ENCODE measurements at places on chromosomes 2 and 18.

GRCh38 chr2:41917587-41917986 is 130.2 kb upstream of the PKDCC start:
- no peak for DNase-seq

DNA sequence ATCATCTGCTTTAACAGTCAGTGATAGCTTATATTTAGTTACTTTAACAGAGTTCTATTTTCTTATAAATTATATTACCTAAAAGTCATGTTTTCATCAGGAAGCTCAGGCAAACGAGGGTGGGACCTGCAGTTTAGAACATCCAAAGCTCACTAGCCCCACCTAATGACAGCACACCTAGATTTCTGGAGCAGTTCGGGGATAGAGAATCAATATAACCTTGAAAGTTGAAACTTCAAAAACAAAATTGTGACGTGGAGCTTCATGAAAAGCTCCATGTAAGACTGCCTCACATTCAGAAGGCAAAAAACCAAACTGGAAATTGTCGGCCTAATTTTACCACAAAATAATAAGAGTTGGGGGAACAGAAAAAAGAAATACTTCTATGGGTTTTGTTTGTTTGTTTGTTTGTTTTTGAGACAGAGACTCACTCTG is 185.9 kb upstream of the CCDC150 start:
- DNase-seq, result peak; percentile 40

GRCh38 chr2:52429740-52430139 is 1337.9 kb upstream of the CHAC2 start:
- no peak for DNase-seq

GRCh38 chr18:23580677-23581367 is 5.5 kb downstream of the NPC1 start:
- no peak for DNase-seq

- no peak for DNase-seq
Measured at GRCh38 chr2:104716061-104716460, 137.9 kb upstream of the POU3F3 start.

GRCh38 chr2:79993144-79993543 is 311.4 kb downstream of the LRRTM1 start:
- DNase-seq, result no peak

GRCh38 chr2:182545420-182546167 is 118.8 kb upstream of the PDE1A start:
- DNase-seq, result no peak

- no peak for DNase-seq
Measured at GRCh38 chr18:67672155-67672554, 155.6 kb upstream of the DSEL start.

- no peak for DNase-seq
Measured at GRCh38 chr2:10414591-10414990, 33.5 kb downstream of the ODC1 start.

DNA sequence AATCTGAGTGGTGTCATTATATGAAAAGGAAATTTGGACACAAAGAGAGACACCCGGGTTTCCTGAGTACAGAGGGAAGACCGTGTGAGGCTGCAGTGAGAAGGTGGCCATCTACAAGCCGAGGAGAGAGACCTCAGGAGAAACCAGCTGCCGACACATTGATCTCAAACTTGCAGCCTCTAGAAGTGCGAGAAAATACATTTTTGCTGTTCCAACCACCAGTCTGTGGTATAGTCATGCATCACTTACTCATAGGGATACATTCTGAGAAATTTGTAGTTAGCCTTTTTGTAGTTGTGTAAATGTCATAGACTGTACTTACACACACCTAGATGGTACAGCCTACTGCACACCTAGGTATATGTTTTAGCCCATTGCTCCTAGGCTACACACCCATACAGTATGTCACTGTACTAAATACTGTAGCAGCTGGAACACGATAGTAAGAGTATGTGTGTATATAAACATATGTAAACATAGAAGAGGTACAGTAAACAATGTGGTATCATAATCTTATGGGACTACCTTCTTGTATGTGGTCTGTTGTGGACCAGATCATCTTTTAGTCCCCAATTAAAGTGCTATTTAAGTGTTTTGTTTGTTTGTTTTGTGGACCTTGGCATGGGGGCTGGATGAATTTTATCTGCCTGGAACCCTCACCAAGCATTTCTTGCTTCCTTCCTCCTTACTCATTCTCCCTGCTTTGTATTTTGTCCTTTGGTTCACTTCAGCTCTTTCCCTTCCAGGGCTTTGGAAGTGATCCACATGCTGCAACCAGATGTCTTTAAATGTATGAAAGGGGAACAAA is 38.3 kb upstream of the SESTD1 start:
- no peak for DNase-seq

DNA sequence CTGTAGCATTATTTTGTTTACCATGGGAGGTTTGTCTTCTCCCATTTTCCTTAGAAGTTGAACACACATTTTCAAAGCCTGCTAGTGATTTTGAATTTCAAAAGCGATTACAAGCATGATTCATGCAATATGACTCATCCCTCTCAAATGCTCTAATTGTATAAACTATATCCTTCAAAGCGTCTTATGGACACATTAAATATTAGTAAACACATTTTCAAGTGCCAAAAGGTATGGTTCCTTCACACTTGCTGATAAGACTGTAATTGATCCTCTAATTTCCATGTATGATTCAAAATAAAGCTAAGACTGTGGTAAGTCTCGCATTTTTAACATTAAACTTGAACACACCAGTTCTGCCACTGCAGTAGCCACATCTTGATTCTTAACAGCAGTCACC is 512.9 kb downstream of the LRRTM4 start:
- DNase-seq, result no peak

- DNase-seq, result no peak
Measured at GRCh38 chr2:148719941-148720436, 75.4 kb downstream of the EPC2 start.

DNA sequence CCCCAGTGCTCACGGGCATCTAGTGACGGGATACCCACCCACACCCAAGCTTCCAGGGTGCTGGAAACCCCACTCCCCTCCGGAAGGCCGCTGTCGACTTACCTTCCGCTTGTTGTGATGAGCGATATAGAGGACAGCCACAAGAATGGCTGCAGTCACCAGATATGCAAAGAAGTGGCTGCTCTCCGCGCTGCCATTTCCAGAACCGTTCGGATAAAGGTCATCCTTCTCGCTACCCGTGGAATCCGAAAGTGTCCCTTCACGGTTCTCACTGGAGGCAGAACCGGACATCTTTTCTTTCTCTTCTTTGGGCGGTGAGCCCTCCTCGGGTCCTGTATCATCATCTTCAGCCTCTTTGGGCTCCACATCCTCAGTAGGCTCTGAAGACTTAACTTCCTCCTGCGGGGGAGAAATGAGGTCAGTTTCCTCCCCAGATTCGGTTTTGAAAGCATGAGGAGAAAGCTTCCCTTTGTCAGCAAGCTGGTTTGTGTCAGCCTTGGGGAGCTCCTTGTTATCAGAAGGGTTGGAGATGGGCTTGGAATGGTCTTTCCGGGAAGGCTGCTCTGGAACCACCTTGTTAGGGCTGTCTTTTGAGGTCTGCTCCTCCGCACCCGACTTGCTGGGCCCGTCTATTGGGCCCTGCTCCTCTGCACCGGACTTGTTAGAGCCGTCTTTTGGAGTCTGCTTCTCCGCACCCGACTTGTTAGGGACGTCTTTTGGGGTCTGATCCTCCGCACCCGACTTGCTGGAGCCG is 1.2 kb downstream of the TGOLN2 start:
- no peak for DNase-seq

DNA sequence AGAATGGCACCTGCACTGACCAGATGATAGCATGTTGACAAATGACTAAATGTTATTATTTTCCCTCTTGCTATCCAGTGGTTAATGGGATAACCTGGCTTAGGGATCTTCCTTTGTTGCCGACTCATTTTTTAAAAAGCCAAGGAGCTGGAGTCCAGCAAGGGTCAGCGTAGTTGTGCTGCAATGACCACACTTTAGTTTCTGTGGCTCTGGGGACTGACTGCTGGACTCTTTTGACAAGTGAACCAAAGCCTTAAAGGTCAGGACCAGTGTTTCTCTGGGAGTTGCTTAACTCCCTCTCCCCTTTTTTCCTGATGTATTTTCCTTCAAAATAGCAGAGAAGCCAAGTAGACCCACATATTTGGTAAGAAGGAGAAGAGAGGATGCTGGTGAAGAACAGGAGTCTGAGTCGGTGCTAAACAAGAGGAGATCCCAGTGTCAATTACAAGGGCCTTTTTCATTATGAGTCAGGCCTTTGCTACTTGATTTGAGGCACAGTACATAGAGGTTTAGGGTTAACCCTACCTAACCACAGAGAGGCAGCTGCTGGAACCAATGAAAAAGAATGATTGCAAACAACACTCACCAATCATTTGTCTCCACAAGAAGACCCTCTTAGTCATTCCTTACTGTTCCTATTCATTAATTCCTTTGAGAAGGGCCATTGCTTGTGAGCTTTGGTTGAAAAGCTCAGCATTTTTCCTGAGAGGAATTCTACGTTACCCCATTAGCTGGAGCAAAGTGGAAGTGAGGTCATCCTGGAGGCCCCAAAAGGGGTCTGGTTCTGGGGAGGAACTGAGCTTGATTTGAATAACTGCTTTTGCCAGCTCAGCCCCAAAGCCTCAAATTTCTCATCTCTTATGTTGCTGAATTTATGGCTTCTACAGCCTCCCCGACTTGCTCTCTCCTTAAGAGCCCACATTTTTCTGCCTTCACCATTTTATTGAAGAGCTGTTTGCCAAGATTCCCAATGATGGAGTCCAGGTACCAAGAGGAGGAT is 137.6 kb upstream of the HNMT start:
- no peak for DNase-seq

GRCh38 chr2:10453905-10454298 is 5.8 kb upstream of the ODC1 start:
- no peak for DNase-seq

DNA sequence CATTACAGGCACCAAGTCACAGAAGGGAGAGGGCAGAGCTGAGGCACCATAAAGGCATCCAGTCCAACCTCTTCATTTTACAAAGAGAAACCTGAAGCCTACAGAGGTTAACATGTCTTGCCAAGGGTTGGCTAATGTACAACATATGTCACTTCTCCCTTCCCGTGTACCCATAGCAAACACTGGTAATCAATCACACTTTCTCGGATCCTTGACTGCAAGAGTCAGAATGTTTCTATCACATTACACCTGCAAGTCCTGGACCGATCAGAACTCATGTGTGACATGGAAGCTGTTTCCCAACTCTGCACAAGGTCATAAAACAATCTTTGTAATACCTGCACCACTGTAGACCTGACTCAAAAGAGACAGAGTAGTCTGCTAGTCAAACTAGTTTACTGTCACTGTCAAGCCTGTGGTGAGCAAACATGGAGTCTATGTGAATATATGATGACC is 6.0 kb downstream of the ANKRD44 start:
- no peak for DNase-seq

GRCh38 chr2:44351676-44352075 is 9.6 kb downstream of the PREPL start:
- no peak for DNase-seq

DNA sequence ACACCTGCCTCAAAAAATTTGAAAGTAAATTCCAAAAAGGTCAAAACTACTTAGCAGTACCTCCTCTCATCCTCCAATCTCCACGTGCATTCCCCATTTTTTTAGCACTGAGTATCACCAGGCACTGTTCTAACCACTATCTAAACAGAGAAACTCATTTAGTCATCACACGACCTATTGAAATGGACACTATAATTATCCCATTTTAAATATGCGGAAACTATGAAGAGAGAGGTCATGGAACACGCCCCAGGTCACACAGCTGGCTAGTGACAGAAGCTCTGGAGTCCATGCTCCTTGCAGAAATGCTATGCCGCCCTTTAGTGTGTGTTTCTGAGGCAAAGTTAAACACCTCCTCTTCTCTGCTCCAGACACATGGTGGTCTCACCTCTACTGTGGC is 99.5 kb downstream of the CABYR start:
- DNase-seq, result no peak

GRCh38 chr2:40072442-40073232 is 293.6 kb upstream of the THUMPD2 start:
- DNase-seq, result no peak

DNA sequence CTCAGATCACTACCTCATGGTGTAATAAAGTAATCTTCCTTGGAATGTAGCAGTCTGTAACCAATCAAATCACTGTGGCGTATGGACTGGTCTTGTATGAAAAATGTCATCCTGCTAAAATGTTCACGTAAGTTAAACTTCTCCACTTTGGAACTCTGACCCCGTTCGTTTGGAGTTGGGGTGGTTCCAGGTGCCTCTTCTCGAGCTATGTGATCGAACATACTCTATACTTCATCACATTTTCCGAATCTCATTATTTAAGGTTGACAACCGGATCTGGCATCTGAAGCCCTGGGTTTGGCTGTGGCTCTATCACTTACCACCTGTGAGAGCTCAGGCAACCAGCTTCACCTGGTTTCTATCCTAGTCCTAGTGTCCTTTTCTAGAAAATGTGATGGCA is 148.0 kb upstream of the MYCN start:
- DNase-seq, result peak; percentile 94

DNA sequence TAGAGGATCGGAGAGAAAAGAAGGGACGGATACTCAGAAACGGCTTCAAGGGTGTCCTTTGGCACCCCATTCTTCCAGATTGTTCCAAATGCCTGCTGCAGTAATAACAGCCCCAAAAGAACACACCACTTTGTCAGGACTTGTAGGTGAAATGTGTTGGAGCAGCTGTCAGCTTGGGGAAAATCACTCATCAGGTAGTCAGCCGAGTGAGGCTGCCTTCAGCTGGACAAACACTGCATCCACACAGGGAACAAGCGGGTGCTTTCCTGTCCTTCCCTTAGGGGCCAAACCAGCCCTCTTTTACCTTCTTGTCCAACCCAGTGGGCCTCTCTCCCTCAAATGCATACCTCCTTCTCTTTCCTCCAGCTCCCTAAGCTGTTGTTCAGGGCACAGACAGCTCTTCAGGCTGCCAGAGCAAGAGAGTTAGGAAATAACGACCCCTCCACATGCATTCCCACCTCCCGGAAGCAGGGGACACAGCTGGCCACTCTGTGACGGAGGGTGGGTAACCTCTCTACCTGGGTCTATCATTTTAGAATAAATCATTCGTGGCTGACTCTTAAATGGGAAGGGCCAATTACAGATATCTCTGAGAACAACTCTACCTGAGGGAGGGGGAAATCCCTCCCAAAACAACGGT is 48.1 kb downstream of the BCL11A start:
- DNase-seq, result no peak

DNA sequence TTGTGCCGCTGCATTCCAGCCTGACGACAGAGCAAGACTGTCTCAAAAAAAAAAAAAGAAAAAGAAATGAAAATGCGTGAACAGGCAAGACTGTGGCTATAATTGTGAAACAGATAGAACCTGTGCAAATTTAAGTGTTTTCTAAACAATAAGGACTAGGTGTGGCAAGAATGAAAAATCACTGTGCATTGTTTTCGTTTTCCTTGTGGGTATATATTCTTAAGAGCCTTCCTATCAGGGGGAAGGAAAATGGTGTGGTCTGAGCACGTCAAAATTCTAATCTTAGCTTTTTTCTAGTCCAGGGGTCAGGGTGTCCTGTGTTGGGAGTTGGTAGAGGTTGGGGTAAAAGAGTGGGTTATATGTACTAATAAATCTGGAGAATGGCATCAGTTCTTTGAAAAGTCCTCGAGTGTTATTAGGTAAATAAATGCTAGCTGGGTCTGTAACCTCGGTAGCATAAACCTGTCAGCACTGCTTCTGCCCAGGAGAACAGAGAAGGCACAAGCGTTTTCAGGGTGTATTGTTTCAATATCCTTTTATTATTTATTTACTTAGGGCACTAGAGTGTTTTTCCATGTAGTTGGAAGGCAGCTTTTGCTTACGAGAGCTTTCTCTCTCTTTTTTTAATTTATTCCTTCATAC is 11.6 kb downstream of the ATP6V1C2 start:
- no peak for DNase-seq

GRCh38 chr2:169716238-169716886 is 17.3 kb upstream of the KLHL23 start:
- DNase-seq, result peak; percentile 82
